ENCODE measurements at places on chromosomes 5 and 9. TPM values are rescaled to one million over a fixed set of nuclear protein-coding genes. Genes with fewer than 3 reads are reported as not detected.

SNCB gene
- total RNA-seq, result 0.19 TPM

KCNV2 gene
- not detected for total RNA-seq

PDE6A gene
- total RNA-seq, result 0.39 TPM

DNA sequence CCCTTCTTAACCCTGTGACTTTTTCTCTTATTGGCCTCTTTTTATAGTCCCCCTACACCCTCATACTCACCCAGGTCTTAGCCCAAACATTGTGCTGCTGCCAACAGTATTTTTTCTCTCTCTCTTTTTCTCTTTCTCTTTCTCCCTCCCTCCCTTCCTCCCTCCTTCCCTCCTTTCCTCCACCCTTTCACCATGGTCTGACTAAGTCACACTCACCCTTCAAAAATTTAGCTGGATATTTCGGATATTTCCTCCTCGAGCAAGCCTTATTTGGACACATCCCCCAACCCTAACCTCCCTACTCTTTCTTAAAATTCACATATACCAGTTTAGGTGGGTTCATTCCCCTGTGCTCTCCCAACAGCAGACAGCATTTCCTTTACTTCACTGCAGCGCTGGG lies 64.7 kb downstream of the FGF1 start:
- no peak for DNase-seq

DNA sequence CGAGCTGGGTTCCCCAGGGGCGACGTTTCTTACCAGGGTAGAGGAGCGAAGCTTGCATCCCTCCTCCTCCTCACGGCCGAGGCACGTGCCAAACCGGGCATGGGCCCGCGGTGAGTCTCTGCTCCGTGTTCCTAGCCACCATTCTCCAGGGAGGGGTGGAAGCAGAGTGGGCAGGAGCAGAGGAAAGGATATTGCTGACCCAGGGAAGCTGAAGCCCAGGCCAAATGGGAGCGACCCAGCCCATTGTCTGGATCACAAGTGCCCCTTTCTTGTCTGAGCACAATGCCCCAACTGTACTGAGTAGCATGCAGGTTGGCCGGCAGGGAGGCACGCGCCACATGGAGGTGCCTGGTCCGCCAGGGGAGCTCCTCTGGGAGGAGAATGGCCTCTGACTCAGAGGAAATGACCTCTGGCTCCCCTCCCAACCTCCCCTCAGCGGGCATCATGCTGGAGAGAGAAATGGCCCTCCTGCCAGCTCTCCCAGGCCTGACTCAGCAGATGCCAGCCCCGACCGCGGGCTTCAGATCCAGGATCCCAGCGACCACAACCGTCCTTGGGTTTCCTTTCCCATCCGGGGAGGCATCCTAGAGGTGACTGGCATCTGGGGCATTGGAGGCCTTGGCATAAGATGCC lies 1.1 kb downstream of the PRR7 start:
- peak; percentile 94 for DNase-seq

PCDHGA8 gene
- total RNA-seq, result 0.84 TPM

GRCh38 chr5:9351546-9351945 lies 194.3 kb downstream of the SEMA5A start:
- no peak for DNase-seq

ITK gene
- total RNA-seq, result 0.22 TPM

GRCh38 chr9:76592974-76593347 lies 134.0 kb downstream of the GCNT1 start:
- no peak for DNase-seq

- DNase-seq, result peak; percentile 27
These were observed 445.6 kb downstream of the MAT2B start for GRCh38 chr5:163951069-163951468.

PKD2L2 gene
- total RNA-seq, result 0.17 TPM

DNA sequence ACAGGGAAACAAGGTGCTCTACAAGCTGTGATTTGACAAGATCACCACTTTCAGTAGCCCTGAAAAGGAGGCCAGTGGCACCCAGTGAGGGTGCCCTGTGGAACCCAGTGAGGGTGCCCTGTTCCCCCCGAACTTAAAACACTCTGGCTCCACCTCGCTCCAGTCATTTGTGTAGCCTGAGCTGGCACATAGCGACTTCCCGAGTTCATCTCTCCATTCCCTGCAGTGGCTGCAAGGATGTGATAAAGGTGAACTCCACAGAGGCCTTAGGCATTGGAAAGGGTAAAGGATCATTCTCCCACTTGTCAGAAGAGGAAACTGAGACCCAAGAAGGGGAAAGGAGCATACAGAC lies 21.9 kb upstream of the ANXA6 start:
- no peak for DNase-seq

DNA sequence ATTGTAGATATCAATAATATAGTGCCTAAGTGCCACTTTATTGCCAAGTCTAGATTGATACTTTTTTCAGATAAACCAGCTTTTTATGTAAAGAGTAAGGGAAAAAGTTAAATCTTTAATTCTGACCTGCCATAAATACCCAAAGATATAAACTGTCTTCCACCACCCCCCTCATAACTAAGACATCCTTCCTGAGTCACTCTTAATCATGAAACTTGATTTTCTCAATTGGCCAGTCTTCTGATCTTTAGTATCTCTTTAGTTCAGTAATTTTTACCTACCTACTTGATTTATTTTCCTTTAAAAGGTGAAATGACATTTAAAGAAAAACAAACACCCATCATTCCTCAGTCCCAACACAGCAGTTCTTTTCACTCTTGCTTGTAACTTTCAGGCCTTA lies 21.8 kb downstream of the C5orf22 start:
- no peak for DNase-seq

APBA1 gene
- total RNA-seq, result 3.4 TPM

WNK2 gene
- total RNA-seq, result 14.9 TPM

ASPN gene
- 1.7 TPM for total RNA-seq

PCDHB8 gene
- 0.28 TPM for total RNA-seq

SPINK13 gene
- 2.3 TPM for total RNA-seq

DNA sequence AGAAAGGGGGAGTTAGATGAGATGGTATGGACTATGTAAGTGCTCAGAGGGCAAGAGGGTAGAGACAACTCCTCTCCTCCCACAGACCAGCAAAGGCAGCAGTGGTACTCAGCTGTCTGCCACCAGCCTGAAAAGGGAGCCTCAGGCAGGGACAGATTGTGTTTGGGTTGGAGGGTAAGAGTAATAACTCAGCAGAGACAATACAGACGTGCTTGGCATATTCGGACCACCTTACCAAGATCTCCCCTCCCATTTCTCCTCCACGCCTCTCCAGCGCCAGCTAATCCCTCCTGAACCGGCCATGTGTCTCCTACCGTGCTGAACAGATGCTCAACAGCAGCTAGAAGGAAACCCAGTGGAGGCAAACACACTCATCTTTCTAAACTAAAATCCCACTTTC lies 180.8 kb downstream of the ASTN2 start:
- no peak for DNase-seq

DNA sequence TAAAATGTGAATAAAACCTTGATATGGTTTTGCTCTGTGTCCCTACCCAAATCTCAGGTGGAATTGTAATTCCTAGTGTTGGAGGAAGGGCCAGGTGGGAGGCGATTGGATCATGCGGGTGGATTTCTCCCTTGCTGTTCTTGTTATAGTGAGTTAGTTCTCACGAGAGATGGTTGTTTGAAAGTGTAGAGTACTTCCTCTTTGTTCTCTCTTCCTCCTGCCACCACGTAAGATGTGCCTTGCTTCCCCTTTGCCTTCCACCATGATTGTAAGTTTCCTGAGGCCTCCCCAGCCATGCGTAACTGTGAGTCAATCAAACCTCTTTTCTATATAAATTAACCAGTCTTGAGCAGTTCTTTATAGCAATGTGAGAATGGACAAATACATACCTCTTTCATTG lies 34.9 kb downstream of the TARS1 start:
- DNase-seq, result no peak

CAST gene
- total RNA-seq, result 186 TPM

GRCh38 chr5:99088309-99088708 lies 159.5 kb upstream of the CHD1 start:
- DNase-seq, result no peak

TAS2R1 gene
- total RNA-seq, result not detected

GRCh38 chr9:107881626-107882300 lies 392.2 kb upstream of the KLF4 start:
- DNase-seq, result no peak

- DNase-seq, result no peak
These were observed 5.9 kb downstream of the PNPLA7 start for GRCh38 chr9:137544176-137544760.

TCF7 gene
- total RNA-seq, result 2.8 TPM

TMEM215 gene
- total RNA-seq, result not detected

SEC61B gene
- total RNA-seq, result 208 TPM

GZMA gene
- 0.41 TPM for total RNA-seq

ORM2 gene
- 0.60 TPM for total RNA-seq

MELK gene
- total RNA-seq, result 0.55 TPM

DNA sequence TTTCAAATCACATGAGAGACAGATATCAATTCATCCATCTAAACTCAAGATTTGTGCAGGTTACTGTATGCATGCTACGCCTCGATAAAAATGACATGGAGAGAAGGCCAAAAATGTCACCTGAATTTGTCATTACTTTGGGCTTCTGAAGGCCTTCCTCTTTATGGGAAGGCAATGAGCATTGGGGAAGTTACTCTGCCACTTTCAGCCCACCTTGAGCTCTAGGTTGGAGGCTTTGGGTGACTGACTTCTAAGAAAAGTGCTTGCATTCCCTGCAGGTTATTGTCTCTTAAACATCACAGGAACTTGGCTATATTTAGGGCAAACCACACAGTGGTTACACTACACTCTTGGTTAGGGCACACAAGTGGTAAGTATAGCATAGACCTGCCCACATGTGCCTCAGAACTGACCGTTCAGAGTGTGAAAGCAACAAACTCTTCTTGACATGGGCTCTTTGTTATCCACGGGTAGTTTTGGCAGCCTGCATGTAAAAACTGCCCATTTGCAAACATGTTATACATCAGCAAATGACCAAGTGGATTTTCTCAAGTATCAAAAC lies 169.5 kb downstream of the ZNF608 start:
- DNase-seq, result no peak

PCA3 gene
- total RNA-seq, result not detected

DNA sequence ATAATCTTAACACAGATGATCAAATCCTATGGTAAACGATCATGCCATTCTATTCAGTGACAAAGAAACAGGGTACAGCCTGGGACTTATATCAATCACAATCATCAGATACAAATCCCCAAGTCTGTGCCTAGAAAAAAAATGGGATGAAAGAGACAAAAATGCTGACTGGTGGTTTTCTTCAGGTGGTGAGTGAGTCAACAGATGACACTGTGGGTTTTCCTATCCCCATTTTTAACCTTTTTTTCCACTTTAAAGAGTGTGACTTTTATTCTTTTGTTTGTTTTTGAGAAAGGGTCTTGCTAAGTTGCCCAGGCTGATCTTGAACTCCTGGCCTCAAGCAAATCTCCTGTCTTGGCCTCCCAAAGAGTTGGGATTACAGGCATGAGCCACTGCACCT lies 3.2 kb downstream of the CIZ1 start:
- DNase-seq, result no peak

TBC1D9B gene
- total RNA-seq, result 91.9 TPM

DNA sequence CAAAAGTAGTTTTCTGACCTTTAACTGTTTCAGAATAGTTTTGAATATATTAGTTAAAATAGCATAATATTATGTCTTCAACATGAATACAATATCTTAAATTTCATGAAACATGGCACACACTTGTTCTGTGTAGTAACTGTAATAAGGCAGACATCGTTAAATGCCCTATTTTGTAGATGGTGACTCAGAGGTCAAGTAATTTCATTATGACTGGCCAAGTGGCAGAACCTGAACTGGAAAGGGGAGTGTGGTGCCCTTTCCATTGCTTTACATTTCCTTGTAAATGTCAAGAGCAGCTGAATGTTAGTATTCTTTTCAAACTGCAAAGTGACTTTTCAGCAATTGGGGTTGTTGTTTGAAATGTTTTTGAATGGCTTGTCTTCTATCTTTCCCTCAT lies 201.2 kb upstream of the CDKN2B start:
- no peak for DNase-seq

LCN2 gene
- total RNA-seq, result not detected

- DNase-seq, result peak; percentile 95
These were observed 56.7 kb upstream of the CLINT1 start for GRCh38 chr5:157915638-157916037.

DNA sequence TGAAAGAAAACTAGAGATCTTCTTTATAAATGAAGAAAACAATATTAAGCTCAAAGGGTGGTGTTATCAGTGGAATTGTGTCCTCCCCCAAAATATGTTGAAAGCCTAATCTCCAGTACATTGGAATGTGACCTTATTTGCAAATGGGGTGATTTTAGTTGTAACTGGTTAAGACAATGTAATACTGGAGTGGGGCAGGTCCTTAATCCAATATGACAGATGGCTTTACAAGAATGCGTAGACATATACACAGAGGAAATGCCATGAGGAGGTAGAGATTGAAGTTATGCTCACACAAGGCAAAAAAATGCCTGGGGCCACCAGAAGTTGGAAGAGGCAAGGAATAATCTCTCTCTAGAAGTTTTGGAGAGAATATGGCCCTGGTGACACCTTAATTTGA lies 13.7 kb upstream of the TRIM32 start:
- no peak for DNase-seq

DNA sequence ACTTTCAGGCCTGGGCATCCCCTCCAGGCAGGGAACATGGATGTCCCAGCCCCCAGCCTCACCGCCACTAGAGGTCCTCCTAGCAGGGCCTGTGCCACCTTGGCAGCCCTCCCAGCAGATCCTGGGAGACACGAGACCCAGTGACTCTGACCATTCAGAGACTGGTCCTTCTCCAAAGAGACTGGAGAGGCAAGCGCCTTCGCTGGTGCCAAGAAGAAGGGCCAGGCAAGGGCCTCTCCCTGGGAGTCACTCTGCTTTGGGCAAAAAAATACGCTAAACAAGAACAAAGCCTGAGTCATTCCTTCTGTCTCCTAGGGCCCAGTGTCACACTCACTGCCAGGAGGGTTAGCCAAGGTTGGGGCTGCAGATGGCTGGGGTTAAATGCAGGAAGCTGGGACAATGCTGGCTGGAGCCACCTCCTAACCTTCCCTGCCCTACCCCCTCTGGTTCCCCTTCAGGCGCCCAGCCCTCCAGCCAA lies 35.3 kb upstream of the SMIM23 start:
- DNase-seq, result peak; percentile 38

ANKDD1B gene
- not detected for total RNA-seq
